Suppressor macrophage treated with lipopolysaccharide for 4 hours (primary cell): ENCODE measurements at places on chromosomes 7 and 10.

DNA sequence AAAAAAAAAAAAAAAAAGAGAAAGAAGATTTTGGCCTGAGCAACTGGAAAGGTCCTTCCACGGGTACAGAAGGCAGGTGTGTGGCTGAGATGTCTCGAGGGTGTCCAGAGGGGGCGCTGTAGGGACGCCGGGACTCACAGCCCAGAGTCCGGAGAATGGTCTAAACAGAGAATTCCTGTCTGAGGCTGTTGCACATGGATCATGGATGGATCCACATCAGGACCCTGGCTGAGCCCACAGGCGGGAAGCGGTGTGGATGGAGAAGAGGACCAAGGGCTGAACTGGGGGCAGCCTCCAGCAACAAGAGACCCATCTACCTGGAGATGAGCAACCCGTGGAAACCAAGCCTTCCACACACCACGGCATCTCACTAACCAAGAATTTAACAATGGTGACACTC lies 55.0 kb downstream of the PKD1L1 start:
- DNase-seq: no peak

DNA sequence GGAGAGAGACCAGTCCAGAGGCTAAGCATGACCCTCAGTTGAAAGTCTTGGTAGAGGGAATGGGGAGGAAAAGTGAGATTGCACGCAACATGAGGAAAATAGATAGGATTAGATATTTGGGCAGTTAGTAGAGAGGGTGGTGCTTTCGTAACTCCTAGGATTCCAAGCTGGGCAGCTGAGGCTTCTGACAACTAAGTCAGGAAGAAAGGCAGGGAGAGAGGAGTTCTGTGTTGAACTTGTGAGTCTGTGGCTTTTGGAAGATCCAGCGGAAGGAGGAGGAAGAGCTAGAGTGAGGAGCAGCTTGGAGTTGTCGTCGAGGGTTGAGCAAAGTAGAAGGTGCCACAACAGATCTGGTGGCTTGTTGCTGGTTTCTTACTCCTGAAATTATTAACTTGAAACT lies 21.8 kb downstream of the CUL1 start:
- DNase-seq: no peak

DNA sequence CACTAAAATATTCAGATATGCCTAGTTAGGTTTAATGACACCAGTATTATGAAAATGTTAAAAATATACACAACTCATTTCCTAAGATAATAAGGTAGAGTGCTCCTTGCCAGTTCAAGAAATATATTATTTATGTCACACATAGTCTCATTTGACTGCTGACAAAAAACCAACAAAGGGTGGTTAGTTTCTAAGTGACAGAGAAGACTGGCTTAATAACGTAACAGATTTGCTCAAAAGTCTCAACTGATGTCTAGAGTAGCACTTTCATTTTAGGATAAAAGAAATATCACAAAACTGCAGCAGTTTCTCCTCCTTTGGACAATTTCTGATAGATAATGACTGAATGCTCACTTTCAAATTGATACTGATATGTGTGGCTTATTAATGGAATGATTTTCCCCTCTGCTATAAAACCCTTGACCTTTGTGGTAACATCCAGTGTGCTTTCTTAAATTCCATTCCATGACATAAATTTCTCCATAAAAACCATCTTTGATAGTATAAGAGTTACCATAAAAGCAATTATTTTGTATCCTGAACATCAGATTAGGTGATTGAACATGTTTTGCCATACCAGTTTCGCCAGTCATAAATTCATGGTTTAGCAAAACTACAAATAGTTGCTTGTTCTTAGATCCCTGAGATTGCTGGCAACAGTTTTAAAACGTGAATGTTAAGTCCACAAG lies 94.2 kb downstream of the NRBF2 start:
- no peak for DNase-seq

GRCh38 chr7:132972745-132973144 lies 109.1 kb downstream of the CHCHD3 start:
- DNase-seq: no peak

DNA sequence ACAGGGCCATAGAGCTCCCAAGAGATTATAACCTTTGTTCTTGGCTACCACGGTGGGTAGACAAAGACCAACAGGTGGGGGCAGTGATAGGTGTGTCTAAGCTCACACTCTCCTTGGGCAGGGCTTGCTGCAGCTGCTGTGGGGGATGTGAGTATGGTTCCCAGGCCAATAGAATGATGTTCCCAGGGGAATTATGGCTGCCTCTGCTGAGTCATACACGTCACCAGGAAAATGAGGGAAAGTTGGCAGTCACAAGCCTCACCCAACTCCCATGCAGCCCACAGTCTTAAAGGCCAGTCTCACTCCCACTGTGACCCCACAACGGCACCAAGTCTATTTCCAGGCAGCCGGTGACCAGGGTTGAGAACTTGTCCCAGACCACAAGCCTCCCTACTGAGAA lies 453.4 kb upstream of the PODXL start:
- DNase-seq: no peak

- no peak for DNase-seq
These were observed 37.1 kb downstream of the COBL start for GRCh38 chr7:51279391-51280023.

- DNase-seq: peak; percentile 48
These were observed 1.1 kb downstream of the RALA start for GRCh38 chr7:39624442-39624807.

DNA sequence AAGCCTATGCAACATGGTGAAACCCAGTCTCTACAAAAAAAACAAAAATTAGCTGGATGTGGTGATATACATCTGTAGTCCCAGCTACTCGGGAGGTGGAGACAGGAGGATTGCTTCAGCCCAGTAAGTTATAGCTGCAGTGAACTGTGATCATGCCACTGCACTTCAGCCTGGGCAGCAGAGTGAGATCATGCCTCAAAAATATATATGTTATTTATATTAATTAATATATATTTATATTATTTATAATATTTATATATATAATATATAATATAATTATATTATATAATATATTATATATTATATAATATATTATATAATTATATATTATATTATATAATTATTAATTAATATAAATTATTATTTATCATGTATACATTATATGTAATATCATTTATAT lies 1158.4 kb upstream of the AUTS2 start:
- DNase-seq: no peak
